ENCODE measurements at places on chromosomes 7 and 10. TPM values are rescaled to one million over a fixed set of nuclear protein-coding genes. Genes with fewer than 3 reads are reported as not detected.

Gene WEE2
- total RNA-seq, result not detected

Gene CDC14C
- not detected for total RNA-seq

Gene CYP26A1
- not detected for total RNA-seq

Gene ANKRD61
- total RNA-seq, result not detected

Gene NEBL
- total RNA-seq, result 0.44 TPM

Gene ASB15
- total RNA-seq, result not detected

Gene TRIM73
- total RNA-seq, result 2.6 TPM

GRCh38 chr7:31340051-31340450, 475 bp downstream of the NEUROD6 start:
- DNase-seq, result no peak

- DNase-seq, result no peak
Measured at GRCh38 chr10:48811917-48812316, 127.2 kb downstream of the WDFY4 start.

DNA sequence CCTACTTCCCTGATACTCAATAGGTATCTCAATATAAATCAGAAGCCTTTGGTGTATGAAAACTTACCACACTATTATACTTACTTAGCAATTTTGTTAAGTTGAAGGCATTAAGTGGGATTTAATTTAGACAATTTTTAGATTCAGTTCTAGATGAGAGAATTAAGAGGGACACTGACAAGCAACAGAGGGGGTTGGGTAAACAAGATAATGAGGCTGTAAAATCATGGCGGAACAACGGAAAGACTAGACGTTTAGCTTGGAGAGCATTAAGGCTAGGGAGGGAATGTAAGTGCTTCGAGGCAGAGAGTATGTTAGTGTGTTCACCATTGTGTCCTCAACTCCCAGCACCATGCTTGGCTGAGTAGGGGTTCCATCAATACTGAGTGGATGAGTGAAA, 71.3 kb downstream of the DENND11 start:
- DNase-seq, result no peak

GRCh38 chr7:44308596-44309270, 16.7 kb downstream of the CAMK2B start:
- no peak for DNase-seq

GRCh38 chr7:36219429-36219828, 66.4 kb downstream of the EEPD1 start:
- DNase-seq, result no peak

- no peak for DNase-seq
Measured at GRCh38 chr7:127715901-127716300, 63.9 kb downstream of the SND1 start.

DNA sequence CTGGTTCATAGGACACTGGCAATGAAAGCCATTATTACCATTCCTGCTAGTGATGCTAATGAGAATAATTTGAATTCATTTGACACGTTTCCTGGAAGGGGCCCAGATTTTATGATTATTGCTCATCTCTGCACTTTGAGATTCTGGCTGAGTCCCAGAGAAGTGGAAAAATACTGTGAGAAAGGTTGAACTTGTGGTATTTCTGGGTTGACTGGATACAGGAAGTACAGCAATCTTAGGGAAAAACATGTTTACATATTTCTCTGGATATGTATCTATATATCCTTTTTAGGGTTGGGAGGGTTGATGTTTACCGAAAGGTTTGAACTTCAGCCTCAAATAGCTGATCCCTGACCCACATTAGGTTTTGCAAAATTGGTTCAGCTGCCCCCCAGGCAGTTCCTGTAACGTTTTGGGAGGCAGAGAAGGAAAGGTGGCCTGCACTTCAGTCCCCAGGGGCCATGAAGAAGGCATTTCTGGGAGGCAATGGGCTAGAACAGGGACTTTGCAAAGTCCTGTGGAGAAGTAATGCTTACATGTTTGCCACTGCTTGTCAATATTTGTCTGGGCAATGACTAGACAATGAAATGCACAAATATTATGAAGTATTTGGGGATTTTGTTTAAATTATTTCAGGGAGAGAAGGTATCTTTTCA, 253.7 kb upstream of the PITRM1 start:
- DNase-seq, result peak; percentile 94

DNA sequence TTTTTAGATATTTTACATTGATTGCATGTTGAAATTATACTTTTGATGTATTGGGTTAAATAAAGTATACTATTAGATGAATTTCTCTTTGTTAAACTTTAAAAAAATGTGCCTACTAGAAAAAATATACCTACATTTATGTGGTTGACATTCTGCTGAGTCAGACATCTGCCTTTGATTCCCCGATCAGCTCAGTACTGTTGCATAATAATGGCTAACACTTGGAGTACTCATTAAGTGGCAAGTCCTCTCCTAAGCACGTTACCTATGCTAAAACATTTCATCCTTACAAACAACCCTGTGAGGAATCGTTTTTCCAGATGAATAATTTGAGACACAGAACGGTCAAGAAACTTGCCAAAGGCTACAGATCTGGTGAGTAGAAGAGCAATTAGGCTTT, 14.0 kb upstream of the SEM1 start:
- no peak for DNase-seq

DNA sequence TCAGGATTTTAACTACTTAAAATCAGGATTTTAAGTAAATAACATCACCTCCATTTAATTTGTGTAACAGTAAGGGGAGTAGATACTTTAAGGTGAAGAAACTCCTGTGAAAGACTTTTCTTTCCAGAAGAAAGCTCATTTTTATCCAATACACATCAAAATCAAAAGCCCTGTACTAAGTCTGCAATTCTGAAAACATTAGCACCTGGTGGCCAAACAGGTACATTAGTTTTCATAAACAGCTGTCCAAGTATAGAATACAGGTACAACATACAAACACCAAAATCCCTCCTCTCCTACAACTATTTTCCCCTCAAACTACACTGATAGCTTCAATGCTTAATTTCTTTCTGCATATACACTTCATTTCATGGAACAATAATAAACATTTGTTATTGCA, 22.9 kb downstream of the FAM3C start:
- no peak for DNase-seq

- no peak for DNase-seq
Measured at GRCh38 chr7:45132708-45133320, 21.3 kb upstream of the TBRG4 start.

DNA sequence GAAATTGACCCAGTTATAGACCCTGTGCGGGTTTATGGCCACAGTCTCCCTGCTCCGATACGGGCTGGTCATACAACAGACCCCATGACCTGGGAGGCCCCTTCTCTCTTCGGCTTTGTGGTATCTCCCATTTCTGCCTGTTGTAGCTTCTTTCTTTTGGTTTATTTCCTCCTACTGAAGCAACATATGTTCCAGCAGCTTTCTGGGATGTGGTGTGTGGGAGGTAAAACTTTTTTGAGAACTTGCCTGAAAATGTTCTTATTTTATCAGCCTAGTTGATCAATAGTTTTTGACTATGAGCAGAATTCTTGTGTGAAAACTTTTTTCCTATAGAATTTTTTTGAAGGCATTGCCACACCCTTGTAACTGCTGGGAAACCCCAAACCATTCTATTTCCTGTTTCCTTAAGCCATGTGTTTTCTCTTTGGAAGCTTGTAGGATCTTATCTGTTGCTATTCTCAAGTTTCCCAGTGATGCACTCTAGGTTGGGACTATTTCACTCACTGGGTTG, 80.0 kb downstream of the DAGLB start:
- no peak for DNase-seq

DNA sequence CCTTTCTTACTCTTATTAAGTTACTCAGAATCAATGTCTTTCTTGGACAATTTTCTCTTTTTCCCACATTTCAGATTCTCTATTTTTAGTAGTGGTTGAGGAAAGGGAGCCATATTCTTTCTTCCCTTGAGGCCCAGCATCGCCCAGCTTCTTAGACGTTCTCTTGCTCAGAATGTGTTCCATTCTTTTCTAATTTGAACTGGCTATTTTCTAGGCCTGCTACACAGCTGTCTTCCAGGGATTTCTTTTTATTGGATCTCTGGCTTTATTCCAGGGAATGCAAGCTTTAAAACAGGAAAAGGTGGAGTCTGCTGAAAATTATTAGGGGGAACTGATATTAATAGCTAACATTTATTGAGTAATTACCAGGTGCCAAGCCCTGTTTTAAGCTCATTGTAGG, 58.3 kb downstream of the WIPF3 start:
- no peak for DNase-seq

DNA sequence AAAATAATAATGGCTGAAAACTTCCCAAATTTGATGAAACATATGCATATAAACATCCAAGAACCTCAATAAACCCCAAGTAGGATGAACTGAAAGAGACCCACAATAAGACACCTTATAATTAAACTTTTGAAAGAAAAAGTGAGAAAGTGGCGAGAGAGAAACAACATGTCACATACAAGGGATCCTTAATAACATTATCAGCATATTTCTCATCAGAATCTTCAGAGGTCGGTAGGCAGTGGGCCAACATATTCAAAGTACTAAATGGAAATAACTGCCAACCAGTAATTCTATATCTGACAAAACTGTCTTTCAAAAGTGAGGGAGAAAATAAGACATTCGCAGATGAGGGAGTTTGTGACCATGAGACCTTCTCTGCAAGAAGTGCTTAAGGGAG, 16.6 kb upstream of the CCDC6 start:
- no peak for DNase-seq

DNA sequence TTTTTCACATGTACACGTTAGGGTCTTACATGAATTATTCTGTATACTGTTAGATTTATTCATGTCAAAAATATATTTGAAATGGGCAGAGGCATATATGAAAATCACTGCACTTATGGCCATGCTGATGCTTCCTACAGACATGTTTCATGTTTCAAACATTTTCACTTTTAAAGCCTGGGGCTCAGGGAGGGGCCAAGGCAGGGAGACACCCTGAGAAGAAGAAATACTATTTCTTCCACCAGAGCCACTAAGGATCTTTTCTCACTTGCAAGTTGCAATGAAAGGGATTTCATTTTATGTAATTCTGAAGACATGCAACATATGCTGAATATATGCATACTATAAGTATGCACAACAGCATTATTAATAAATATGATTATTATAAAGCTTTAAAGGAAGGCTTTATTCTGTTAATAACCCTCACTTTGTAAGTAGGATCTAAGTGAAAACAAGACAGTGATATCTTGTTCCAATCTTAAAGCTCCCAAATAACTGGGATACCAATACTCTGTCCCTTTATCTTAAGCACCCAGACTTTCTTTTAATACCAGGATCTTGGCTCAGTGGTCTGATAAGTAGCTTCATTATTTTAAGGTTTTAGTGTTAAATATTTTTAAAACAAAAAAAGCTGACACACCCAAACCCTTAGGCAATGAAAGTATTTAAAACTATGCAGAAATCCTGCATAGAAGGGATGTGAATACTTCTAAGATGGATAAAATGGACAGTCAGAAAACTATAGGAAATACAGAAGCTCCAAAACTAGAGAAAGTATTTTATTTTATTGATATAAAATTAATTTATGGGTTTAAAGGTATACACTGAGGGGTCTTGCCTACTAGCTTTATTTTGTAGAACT, 148.0 kb downstream of the SNX13 start:
- no peak for DNase-seq

- DNase-seq, result no peak
Measured at GRCh38 chr7:33932221-33932620, 26.9 kb downstream of the BMPER start.
